ENCODE measurements at places on chromosomes 4 and X.

DNA sequence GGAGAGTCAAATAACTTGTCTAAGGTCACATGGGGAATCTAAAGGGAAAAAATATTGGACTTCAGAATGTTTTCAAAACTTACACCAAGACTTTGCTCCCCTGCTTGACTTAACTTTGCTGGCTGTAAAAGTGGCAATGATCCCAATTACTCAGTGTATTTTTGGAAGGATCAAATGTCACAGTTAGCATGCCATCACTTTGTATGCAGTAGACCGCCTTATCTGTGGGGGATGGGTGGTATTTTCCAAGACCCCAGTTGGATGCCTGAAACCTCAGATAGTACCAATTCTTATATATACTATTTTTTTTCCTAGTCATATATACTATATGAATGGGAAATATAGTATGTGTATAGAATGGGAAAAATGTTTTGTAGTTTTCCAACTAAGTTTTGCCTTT is 53.4 kb downstream of the COL4A6 start:
- no peak for DNase-seq

GRCh38 chr4:179605196-179605595 is 2163.0 kb upstream of the AGA start:
- no peak for DNase-seq

GRCh38 chrX:123818243-123818642 is 41.6 kb upstream of the XIAP start:
- DNase-seq: no peak

- DNase-seq: peak; percentile 71
These were observed 184.0 kb upstream of the KIT start for GRCh38 chr4:54473798-54474197.

DNA sequence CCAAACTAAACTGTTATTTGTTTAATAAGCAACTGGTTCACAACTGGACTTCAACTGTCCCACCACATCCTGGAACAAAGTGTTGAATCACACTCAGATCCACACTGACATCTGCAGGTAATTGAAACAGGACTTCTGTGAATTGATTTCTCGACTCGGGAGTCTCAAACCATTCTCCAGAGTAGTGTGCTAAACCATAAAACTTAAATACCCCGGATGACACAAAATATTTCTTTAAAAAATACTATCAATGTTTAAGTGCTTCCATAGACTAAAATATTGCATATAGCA is 95.4 kb upstream of the PLAC1 start:
- DNase-seq: peak; percentile 45

Data from OCI-M1 (cell line).